Kidney epithelial cell (primary cell): ENCODE measurements at places on chromosomes 4 and X. TPM values are rescaled to one million over a fixed set of nuclear protein-coding genes. Genes with fewer than 3 reads are reported as not detected.

The AFF1 gene
- 16.9 and 18.1 TPM in 2 replicates for total RNA-seq

The CORIN gene
- total RNA-seq, result 0.07 TPM in 1 of 2 replicates, not detected in the other

The SPON2 gene
- 9.7 and 10.9 TPM in 2 replicates for total RNA-seq

The SFRP2 gene
- total RNA-seq, result 1.5 and 2.7 TPM in 2 replicates

The TRAPPC11 gene
- total RNA-seq, result 30.3 and 39.1 TPM in 2 replicates

- DNase-seq, result peak; percentile 41
These were observed 47.4 kb downstream of the CCSER1 start for GRCh38 chr4:90174621-90175023.

DNA sequence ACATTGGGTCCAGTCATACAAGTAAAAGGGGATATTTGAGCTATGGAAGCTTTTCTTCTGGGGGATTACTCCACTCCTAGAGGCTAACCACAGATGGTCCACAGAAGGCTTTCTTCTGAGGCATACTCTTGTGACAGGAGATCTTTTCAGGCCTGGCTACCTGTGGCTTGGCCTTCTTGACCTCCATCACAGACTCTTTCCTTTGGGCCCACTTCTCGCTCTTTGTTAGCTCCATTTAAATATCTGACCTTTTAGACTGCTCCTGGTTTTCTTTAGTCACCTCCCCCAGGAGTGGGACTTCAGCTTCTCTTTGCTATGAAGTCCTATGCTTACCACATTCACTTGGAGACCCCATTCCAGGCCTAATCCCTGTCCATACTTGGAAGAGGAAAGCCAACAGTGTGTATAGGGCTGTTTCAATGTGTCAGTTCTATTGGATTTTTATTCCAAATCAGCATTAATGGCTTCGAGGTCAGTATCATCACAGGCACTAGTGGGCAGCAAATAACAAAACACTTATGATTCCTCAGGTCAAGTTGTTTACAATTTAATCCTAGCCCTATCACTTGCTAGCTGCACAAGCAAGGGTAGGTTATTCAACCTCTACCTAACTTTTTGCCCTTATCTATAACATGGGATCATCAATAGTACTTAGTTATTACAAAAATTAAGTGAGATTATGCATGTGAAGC is 26.3 kb downstream of the GPC3 start:
- no peak for DNase-seq

GRCh38 chr4:8235224-8235623 is 34.3 kb upstream of the HTRA3 start:
- DNase-seq, result no peak

DNA sequence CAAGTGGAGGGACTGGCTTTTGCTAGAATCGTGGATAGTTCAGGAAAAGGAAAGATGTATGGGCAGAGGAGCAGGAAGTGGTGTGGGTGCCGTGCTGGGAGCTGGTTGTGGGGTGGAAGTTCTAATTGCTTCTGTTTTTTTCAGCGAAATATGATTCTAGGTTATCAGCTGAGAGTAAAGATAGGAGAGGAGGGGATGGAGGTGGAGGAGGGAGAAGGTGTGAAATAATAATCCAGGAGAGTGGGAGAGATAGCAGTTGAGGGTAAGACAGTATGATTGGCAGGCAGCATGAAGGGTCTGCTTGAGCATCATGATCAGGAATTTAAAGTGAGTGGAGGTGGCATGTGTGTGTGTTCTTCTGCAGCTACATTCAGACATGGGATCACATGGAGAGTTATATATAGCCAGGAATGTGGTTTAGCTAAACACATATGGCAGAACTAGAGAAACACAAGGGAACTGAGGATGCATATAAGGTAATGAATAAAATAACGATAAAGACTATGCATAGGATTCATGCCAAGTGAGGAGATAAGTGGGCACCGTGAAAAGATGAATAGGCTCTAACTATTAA is 133.7 kb downstream of the ANK2 start:
- no peak for DNase-seq
